CD4-positive, alpha-beta T cell treated with Interleukin-4 for 4 hours (primary cell): ENCODE measurements at places on chromosomes 6 and 20.

- no peak for DNase-seq
Measured at GRCh38 chr20:58717278-58718091, 24.9 kb downstream of the NPEPL1 start.

DNA sequence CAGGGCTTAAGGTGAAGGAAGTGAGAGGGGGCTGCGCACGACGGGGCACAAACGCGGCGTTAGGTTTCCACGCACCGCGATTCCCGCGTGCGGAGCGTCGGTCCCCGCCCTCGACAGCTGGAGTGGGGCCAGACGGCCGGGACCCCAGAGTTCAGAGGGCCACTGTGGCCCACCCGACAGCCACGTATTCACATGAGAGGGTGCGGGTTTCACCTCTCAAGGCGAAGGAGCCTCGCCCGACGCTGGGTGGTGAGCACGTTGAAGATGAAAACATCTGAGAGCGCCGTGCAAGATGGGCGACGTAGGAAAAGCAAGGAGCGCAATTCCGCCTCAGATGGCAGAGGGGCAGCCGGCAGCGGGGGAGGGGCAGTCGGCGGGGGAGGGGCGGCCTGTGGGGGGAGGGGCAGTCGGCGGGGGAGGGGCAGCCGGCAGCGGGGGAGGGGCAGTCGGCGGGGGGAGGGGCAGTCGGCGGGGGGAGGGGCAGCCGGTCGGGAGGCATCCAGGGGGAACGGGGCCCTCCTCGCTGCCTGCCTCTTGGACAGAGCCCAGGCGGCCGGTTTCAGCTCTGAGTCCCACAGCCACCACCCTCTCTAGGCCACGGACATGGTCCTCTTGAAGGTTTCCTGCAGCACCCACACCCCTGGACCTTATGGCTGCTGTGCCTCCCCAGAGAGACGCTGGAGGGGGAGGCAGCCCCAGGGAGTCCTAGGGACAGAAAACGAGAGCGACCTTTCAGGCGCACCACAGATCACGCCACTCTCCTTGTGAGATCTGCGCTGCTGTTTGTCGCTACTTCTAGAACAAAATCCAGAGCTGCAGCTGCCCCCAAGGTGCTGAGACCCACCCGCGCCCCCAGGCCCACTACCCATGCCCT, 113.7 kb downstream of the DLL1 start:
- no peak for DNase-seq

- no peak for DNase-seq
Measured at GRCh38 chr20:18802012-18802634, 11.5 kb upstream of the SCP2D1 start.

GRCh38 chr6:67683960-67684359, 951.1 kb upstream of the ADGRB3 start:
- DNase-seq, result no peak

DNA sequence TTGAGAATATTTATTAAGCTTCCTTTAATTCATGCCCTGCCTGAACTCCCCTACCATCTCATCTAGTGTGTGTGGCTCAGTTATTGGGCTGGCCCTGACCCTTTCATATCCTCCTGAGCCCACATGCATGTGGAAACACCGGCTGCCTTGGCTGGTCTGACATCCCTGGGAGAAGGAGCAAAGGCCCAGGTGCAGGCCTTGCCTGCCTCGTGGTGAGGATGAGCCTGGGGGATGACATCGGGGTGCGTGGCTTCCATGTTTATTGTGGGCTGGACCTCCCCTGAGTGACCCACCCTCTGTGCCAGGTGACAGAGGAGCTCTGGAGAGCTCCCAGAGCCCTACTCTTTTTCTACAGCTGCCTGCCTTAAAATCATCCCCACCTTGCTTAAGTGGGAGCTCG, 69.1 kb downstream of the FOXA2 start:
- no peak for DNase-seq

GRCh38 chr20:42391807-42392206, 773.6 kb upstream of the CHD6 start:
- DNase-seq, result no peak

DNA sequence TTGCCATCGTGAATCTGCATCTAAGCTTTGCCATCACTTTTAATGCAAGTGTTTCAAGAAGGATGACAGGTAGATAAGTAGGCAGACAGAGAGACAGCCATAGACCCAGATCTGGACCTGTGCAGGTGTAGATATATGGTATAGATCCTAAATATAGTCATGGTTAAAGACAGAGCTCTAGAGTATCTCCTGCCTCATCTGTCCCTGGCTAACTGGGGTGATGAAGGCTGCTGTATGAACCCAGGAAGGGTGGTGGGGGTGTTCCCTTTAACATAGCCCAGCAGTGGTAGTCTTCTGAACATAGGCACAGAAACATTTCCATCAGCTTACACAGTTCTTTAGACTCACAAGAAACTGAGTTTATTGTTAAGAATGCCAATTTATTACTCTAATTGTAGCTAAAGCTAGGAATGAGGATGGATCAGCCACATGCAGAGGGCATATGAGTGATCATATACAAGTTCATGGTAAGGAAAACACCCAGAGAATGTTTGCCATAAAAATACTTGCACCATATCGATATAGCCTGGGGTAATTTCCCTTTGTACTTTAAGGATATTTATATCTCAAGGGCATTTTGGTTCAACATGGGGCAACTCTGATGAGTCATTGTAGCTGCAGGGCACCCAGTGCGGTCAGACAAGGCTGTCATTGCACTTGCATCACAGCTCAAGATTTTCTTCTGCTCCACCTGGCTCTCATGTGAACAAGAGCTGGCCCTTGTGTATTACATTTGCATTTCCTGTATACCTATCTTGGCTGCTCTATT, 587.2 kb downstream of the EPM2A start:
- DNase-seq, result peak; percentile 2

- no peak for DNase-seq
Measured at GRCh38 chr20:54438166-54438565, 37.2 kb upstream of the DOK5 start.

DNA sequence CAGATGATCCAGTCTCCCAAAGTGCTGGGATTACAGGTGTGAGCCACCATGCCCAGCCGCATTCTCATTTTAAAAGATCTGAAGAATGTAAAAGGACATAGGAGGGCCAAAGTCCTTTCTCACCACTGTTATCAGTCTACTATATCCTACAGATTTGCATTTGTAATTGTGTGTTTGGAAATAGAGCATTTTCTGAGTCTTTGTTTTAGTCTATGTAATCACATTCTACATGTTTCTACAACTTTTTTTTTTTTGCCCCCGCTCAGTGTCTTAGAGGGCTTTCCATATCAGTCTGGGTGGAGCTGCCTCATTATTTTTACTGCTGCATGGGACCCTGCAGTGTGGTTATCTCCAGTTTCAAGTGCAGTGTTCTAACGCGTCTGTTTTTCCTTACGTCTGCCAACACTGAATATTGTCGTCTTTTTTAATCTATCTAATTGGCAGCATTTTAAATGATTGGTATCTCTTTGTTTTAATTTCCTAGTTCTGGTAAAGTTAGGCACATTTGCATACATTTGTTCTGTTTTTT, 7.8 kb downstream of the CUL9 start:
- DNase-seq, result no peak

- no peak for DNase-seq
Measured at GRCh38 chr6:5471637-5472398, 210.5 kb downstream of the FARS2 start.

GRCh38 chr6:131838051-131838450, 30.2 kb downstream of the ENPP1 start:
- DNase-seq, result no peak

GRCh38 chr6:43743682-43744381, 26.2 kb upstream of the VEGFA start:
- no peak for DNase-seq

GRCh38 chr20:58869662-58870227, 17.2 kb downstream of the GNAS start:
- no peak for DNase-seq

DNA sequence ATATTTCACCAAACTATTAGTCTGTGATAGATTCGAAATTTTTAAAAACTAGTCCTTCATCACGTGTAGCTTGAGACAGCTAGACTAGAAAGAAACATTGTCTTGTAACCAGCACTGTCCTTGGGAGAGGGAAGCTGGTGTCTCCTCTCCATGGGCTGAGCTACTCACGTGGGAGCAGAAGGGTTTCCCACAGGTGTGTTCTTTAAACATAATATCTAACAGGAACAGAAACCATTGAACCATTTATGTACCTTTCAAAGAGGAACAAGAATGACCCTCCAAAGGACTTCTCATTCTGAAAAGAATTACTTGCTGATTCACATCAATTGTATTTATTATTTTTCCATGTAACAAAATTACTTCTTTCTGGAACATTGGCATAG, 72.4 kb upstream of the SYNJ2 start:
- DNase-seq, result no peak

DNA sequence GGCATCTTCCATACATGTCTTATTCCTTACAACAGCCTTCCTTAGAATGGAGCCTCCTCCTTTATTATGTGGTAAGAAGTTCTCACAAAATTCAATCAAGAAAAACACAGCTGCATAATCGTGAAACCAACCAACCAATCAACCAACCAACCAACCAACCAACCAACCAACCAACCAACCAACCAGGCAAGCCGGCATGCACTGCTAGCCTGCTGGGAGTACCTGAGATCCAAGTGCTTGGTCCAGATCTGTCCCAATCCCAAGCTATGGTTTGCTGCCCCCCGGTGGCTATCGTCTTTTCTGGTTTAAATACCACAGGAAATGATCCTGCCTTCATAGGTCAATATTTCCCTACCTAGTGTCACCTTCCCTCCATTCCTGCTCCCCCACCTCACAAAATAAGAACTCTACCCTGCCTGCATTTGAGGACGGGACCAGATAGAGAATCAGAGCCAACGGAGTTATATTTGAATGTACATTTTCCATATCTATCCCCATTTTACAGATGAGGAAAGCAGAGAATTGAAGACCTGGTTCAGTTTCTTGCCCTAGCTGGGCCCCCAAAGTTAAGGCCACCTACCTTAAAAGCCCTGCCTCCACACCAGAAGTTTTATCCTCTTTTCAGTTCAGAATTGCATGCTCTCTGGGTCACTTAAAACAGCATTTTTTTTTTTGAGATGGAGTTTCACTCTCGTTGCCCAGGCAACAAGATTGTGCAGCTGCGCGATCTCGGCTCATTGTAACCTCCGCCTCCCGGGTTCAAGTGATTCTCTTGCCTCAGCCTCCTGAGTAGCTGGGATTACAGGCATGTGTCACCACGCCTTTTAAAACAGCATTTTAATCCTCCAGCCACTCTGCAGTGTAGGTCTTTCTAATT, 27.1 kb downstream of the RAB44 start:
- DNase-seq, result peak; percentile 29

DNA sequence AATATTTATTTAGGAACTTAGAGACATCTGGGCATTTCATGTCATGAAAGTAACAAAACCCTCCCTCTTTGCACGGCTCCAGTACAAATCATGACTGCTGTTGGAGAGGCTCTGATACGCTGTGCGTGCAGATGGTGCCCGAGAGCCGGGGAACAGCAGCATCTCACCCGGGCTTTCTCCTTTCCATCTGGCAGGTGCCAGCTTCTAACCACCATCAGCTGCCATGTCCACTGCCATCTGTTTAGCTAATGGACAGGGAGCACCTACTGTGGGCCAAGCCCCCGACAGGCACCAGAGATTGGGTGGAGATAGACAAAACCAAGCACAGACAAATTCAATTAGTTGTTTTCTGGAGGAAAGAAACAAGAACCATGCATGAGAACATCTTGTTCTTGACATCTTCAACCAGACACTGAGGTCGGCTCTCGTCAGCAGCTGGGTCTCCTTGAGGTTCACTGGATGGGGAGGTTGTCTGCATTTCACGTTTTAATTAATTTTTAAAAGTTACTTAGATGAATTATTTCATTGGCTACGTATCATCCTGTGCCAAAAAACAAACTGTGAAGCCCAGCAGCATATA, 323.7 kb downstream of the THBS2 start:
- no peak for DNase-seq

GRCh38 chr20:47500554-47500953, 1.1 kb upstream of the NCOA3 start:
- no peak for DNase-seq

- DNase-seq, result no peak
Measured at GRCh38 chr6:163782436-163783003, 368.0 kb downstream of the QKI start.

- DNase-seq, result no peak
Measured at GRCh38 chr6:158064725-158065251, 83.1 kb downstream of the SYNJ2 start.

GRCh38 chr6:109834131-109834530, 143.0 kb downstream of the FIG4 start:
- DNase-seq, result no peak

DNA sequence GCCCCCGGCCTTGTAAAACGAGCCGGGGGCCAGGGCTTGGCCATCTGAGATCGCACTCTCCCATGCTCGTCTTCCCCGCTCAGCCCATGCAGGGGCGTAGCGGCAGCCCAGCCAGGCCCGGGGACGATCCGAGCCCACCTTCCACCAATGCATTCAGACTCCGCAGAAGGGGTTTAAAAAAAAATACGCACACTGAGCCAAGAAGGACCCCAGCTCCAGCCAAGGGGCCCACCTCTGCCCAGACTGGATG, 320 bp downstream of the GSTA4 start:
- no peak for DNase-seq

DNA sequence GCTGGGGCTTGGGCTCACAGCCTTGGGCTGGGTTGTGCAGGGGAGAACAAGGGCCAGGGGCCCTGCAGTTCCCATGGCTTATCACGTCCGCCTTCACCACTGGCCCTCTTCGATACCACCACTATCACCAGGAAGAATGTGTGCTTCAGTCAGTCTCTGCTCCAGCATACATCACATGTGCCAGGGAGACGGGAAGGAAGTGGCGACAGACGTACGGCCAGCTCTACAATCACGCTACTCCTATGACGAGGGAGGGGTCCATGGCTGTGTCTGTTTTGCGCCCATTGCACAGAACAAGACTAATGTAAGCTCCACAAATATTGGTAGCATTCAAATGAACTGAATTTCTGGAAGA, 72.1 kb downstream of the TRAM2 start:
- no peak for DNase-seq

DNA sequence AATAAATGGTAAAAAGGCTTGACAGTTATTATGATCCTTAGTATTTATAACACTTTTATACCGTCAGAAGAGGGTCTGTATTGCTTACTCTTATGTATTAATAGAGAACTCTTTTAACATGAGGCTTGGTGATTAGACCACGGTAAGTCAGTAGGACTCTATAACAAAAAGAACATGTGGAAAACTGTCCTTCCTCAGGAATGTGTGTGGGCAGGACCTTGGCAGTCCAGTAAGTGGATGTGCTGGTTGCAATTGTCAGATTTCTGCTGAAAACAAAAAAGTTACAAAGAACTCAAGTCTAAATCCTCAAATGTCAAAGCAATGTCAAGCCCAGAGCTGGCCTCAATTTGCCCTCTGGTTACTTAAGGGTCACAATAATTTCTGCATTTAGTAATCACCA, 81.1 kb downstream of the PLCG1 start:
- no peak for DNase-seq

DNA sequence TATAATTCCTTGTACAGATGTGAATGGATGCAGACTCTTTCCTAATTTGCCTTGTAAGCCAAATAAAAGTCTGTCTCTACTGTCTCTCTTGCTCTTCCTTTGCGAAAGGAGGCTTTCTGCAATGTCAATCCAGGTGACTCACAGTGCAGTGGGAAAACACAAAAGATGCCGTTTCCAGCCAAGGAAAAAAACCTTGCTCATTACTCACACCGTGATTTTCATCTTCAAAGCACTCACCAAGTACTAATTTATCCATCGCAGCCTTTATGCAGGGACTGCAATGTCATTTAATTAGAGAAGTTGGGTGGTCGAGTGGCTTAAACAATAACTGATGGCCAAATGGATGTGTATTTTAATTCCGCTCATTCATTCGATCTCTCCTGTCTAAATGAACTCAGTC, 23.8 kb downstream of the SAYSD1 start:
- no peak for DNase-seq
